HCT116 (cell line): ENCODE measurements at places on chromosomes 3 and 15. TPM values are rescaled to one million over a fixed set of nuclear protein-coding genes. Genes with fewer than 3 reads are reported as not detected.

The LRTM1 gene
- not detected for total RNA-seq

The CDCP1 gene
- 196 TPM for total RNA-seq

The ZNF621 gene
- 23.5 TPM for total RNA-seq

The DNAJB11 gene
- 54.3 TPM for total RNA-seq

The C3orf70 gene
- not detected for total RNA-seq

The AADACL2 gene
- total RNA-seq, result not detected

The TM6SF1 gene
- not detected for total RNA-seq

The AHSG gene
- total RNA-seq, result 1.6 TPM

The SCG3 gene
- total RNA-seq, result not detected

The NR2F2 gene
- total RNA-seq, result 61.4 TPM

The C2CD4A gene
- not detected for total RNA-seq

The SAMMSON gene
- not detected for total RNA-seq

The IL16 gene
- 0.81 TPM for total RNA-seq

The SLC30A4 gene
- total RNA-seq, result 2.7 TPM
